ENCODE measurements at places on chromosomes 5 and 9.

DNA sequence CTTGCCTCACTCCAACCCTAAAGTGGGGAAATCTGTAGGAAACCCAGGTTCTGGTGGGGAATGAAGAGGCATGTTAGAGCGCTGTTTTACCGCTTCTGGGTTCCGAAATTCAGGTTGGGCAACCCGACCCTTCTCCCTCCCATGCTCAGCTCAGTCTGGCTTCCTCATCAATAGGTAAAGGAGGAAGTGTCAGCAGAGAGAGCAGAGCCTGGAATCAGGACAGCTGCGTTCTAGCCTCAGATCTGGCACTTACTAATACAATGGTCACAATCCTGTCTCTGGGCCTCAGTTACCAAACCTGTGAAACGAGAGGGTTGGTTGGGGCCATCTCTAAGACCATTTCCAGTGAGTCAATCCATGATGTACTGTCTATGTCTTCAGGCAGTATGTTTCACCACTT, 16.2 kb upstream of the TNIP1 start:
- no peak for DNase-seq

GRCh38 chr5:150542933-150543445, 35.1 kb downstream of the NDST1 start:
- no peak for DNase-seq

GRCh38 chr9:34475097-34475496, 16.5 kb downstream of the DNAI1 start:
- DNase-seq: no peak

DNA sequence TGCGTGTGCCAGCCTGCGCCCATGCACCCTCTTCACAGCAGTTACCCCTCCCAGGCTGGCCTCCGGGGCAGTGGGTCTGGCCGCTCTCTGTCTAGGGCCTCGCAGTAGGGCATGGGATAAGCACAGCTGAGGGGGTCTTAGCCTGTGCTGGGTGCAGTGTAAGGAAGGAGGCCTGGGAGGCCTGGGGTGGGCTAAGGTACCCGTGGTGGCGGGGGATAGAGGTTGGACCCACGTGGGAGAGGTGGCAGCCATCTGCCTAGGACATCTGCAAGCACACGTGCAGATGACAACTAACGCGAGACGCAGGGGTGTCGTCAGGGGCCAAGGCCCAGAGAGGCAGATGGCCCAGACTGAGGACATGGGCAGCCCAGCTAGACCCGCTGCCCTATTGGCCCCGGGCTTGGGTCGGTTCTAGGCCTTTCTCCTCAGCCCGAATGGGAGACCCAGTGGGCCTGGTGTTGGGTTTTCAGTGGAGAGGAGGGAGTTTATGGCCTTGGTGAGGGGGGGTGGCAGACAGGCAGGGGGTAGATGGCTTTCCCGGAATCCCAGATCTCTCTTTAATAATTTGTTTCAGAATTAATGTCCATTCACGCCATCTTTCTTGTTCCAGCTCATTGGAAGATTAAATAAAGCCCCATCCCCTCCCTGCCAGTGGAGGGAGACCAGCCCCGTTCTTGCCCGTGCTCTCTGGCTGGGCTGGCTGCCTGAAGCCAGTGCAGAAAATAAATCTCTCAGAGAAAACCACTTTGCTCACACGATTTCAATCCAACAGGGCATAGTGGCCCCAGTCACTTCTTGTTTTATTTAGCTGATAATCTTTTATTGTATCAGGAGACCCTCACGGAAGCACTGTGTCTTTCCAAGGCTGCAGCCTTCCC, 154.2 kb downstream of the GAPVD1 start:
- no peak for DNase-seq

DNA sequence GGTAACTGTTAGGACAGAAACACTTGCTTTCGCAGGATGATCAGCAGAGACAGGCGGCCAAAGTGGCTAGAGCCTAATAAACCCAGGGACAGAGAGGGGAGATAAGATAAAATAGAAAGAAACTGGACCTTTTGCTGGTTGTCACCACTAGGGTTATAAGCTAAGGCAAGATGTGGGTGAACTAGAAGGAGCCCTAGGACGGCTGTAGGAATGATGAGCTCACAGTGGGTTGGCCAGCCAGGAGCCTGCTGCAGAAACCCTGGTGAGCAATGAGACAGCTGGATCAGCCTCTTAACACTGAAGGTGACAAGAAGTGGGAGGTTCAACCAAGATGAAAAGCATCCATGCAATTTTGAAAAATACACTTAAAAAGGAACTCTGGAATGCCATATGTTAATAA, 13.5 kb downstream of the CTNND2 start:
- DNase-seq: no peak

DNA sequence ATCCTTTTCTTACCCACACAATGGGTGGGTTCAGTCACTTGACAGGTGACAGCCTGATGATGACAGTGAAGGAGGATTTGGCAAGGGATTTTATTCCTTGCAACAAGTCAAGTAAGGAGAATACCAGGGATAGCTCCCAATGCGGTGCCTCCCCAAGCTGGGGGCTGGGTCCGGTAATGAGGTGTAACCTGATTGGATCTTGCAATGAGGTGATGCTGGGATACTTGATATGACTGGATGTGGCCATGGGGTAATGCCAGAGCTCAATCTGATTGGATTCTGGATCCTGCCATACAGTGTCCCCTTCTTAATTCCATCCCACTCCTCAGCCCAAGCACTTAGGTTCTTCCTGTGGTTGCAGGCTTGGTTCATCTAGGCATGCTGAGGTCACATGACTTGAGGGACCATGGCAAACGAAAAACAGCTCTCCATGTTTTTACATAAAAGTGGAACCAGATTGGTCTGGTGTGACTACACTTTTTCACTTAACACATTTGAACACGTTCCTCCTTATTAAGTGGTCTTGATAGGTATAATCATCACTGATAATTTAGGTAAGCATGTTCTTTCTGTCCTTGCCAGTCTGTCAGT, 181.1 kb downstream of the PDZD2 start:
- DNase-seq: no peak

GRCh38 chr9:19294219-19294618, 63.7 kb downstream of the DENND4C start:
- DNase-seq: no peak

DNA sequence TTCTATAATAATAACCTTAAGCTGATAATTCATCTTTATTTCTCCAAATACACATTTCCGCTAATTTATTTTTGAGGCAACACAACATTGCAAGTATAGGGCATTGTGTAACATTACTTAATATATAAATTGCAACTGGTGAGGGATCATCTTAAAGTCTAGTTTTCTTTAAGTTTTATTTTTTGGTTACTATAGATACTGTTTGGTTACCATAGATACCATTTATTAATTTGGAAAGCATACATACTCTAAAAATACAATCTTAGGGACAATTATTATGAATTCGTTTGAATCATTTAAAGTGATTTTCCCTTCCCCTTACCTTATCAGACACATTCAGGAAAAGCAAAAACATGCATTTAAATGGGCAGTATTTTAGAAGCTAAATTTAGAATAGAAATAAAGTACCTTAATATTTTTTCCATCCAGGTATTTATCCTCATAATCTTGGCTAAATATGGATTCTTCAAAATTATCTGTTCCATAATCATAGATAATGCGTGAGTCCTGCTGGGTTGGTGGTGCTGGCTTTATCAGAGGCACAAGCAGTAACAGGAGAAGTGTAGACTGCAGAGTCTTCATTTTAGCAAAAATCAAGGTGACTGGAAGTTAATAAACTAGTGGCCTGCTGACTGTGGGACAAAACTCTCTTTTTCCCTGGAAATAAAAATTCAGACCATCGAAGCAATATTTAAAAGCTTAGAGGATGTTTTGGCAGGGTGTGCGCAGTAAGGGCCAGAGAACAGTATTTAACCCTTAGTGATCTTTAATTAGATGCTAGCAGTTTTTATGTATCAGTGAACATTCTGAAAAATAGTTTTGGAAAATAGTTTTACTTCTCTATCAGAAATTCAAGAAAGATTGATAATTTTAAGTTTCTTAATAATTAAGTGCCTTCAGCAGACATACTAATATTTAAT, 1.3 kb downstream of the OGN start:
- no peak for DNase-seq

- no peak for DNase-seq
These were observed 188.5 kb upstream of the RASA1 start for GRCh38 chr5:87079219-87079618.

- no peak for DNase-seq
These were observed 134.8 kb upstream of the KLF4 start for GRCh38 chr9:107624234-107624948.

DNA sequence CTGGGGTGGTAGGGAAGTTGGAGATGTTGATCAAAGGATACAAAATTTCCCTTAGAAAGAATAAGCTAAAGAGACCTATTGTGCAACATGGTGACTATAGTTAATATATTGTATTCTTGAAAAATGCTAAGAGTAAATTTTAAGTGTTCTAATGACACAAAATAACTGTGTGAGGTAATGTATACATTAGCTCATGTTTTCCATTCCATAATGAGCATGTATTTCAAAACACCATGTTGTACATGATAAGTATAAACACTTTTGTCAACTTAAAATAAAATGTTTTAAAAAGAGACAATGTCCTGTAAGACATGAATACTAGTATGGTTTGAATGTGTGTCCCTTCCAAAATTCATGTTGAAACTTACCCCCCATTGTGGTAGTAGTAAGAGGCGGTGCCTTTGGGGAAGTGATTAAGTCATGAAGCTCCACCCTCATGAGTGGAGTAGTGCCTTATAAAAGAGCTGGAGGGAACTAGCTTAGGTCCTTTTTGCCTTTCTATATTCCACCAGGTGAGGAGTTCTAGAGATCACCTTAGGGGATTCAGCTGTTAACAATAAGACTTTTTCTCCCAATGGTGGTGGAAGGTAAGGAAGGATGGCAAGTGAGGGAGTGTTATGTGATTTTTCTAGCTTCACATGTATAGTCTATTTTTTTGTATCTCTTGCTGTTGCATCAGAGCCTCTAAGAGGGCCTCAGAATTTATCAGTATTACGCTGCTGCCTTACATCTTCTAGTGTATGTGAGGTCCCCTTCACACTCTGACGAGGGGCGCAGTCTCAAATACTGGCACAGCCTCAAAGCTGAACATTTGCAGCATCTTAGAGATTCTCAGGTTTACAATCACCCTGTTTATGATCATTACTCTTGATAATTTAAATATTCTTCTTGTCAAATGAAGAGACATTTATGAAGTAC, 94.9 kb upstream of the NREP start:
- DNase-seq: no peak

DNA sequence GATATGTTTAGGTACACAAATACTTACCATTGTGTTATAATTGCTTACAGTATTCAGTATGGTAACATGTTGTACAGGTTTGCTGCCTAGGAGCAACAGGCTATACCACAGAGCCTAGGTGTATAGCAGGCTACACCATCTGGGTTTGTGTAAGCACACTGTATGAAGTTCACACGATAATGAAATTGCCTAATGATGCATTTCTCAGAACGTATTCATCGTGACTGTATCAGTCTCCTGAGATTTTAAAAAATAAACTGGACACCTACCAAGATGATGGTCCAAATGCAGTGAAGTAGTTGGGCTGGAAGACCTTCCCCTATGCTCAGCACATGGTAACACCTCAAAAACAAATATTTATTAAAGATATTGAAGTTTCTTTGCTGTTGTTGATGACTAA, 103.3 kb upstream of the NFIB start:
- no peak for DNase-seq

DNA sequence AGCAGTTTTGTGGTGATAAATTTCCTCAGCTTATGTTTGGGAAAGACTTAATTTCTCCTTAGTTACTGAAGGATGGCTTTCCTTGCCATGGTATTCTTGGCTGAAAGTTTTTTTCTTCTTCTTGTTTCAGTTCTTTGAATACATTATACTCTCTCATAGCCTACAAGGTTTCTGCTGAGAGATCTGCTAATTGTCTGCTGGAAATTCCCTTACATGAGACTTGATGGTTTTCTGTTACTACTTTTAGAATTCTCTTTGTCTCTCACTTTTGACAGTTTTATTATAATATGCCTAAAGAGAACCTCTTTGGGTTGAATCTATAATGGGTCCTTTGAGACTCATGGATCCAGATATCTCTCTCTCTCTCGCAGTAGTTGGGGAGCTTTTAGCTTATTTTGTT, 693.6 kb downstream of the PRELID2 start:
- DNase-seq: no peak

- DNase-seq: no peak
These were observed 163.7 kb downstream of the FGF10 start for GRCh38 chr5:44225231-44226160.
